Activated CD4-positive, alpha-beta T cell treated with anti-CD3 and anti-CD28 coated beads, Interleukin-2, amount 50 U/mL, for 24 hours (primary cell): ENCODE measurements at places on chromosomes 16 and 17.

- DNase-seq: no peak
Measured at GRCh38 chr16:66176731-66177130, 189.8 kb upstream of the CDH5 start.

DNA sequence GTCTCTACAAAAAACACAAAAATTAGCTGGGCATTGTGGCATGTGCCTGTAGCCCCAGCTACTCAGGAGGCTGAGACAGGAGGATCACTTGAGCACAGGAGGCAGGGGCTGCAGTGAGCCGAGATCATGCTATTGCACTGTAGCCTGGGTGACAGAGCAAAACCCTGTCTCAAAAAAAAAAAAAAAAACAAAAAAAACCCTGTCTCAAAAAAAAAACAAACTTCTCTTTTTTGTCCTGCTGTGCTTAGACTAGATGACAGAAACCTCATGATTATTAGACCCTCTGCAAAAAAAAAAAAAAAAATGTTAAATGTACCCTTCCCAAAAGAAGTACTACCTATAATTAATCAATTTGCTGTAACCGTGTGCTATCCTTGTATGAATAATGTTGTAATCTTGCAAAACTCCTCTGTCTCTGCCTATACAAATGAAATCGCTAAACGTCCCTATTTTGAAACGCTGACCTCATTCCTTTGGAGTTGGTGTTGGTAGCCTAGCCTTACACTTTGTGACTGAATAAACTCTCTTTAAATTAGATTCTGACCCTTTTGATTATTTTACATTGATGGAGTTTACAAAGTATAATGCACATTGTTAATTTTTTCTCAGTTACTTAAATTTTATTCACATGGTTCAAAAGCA is 13.6 kb upstream of the DHRS7B start:
- no peak for DNase-seq

DNA sequence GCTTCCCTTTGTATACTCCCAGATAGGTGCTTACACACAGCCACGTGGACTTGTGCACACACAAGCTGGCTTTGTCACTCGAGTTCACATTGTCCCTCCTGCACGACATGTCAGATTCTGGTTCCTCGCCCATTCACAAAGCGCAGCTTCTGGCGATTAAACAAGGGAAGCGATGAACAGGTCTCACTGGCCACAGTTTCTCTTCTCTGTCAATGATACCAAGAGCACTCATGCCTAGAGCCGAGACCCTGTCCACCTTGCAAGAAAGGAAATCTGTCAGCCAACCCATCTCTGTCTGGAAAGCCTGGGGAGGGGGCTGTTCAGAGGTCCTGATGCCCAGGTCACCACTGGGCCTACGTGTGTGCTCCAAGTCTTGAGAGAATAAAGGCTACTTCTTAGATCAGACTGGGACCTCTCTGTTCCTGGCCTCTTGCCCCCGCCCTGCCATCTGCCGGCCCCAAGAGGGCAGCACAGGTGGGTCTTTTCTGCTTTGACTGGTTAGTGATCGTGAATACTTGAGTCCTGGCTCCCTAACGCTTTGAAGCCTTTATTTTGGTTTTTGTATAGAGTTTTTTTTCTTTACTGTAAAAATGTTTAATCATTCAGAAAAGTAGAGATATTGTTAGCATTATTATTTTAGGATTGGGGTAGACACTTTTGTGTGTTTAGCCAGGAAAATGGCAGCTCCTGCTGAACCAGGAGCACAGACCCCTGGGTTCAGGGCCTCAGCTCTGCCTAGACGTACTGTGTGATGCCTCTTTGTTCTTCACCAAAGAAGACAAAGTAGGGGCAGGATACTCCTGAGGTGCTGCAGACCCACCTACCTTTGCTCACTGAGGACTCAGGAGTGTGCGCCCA is 104.7 kb downstream of the MRM1 start:
- DNase-seq: peak; percentile 32

GRCh38 chr16:19901164-19901563 is 16.5 kb upstream of the GPRC5B start:
- no peak for DNase-seq

DNA sequence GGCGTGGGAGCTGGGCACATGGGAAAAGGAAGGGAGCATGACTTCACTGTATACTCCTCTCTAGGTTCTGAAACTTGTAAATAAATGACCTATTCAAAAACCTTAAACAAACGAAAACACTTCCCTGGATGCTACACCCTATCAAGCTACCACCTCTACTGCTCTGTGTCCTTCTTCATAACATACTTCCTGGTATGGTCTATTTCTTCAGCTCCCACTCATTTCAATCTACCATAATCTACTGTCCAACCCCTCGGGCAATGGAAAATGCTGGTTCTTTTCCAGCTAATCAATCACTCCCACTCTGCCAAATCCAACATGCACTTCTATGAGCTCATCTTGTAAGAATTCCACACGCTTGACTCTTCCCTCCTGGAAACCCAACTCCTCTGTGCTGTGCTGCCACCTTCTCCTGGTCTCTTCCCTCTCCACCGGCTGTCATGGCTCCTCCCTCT is 42.4 kb downstream of the AMFR start:
- DNase-seq: no peak

- no peak for DNase-seq
Measured at GRCh38 chr17:732902-733720, 715 bp downstream of the TLCD3A start.

DNA sequence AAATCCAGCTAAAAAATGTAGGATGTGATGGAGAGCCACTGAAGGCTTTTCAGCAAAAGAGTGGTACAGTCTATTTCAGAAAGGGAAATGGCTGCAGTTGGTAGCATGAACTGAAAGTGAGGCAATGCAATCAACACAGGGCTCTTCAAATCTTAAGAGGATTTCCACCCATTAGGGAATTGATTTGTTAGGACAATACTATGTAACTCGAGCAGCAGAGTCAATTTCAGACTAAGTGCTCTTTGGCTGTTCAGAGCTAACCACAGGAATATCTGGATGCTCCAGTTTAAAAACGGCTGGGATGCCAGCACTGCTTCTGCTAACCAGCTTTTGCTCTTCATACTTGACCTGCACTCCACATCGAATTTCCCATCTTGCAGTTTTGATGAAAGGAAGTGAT is 24.6 kb downstream of the CACNG1 start:
- no peak for DNase-seq

DNA sequence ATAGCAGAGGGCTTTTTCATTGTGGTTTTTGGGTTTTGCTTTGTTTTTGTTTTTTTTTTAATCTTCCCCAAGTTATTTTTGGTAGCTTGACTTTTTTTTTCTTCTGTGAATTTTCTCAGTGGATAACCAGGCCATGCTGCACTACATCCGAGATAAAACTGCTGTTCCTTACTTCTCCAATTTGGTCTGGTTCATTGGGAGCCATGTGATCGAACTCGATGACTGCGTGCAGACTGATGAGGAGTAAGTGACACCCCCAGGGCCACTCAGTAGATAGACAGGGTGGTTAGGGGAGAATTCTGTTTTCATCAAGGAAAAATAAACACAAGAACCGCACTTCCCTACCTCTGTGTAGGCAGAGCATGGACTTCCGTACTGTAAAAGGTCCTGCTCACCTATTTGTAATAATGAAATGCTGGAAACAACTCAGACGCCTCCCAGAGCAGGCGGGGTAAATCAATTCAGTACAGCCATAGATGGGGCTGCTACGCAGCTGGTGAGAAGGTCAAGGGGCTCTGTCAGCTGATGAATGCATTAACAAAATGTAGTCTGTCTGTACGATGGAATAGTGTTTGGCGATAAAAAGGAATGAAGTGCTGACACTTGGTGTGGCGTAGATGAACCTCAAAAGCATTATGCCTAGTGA is 28.6 kb downstream of the CLEC16A start:
- no peak for DNase-seq
